ENCODE measurements at places on chromosomes 2 and 18. TPM values are rescaled to one million over a fixed set of nuclear protein-coding genes. Genes with fewer than 3 reads are reported as not detected.

The MALL gene
- polyA plus RNA-seq = 15.2 TPM

The SALL3 gene
- 9.6 TPM for polyA plus RNA-seq

The ARHGEF33 gene
- 3.4 TPM for polyA plus RNA-seq

GRCh38 chr2:43841949-43842865 lies 3.4 kb downstream of the ABCG8 start:
- DNase-seq = no peak

DNA sequence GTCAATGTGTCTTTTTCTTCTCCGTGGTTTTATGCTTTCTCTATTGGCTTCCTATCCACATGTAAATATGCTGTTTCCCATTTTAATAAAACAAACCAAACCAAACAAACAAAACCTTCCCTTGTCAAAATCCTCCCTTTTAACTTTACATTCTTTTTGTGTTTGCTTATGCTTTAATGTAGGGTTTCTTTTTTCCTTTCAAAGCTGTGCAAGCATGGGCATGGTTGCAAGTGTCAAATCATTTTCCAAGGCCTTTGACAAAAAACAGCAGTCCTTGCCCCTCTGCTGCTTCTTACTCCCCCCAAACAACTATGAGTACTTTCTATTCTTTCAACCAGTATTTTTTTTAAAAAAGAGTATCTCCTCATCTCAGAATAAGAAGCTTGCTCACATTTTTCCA lies 66.0 kb upstream of the ACYP2 start:
- DNase-seq = no peak

DNA sequence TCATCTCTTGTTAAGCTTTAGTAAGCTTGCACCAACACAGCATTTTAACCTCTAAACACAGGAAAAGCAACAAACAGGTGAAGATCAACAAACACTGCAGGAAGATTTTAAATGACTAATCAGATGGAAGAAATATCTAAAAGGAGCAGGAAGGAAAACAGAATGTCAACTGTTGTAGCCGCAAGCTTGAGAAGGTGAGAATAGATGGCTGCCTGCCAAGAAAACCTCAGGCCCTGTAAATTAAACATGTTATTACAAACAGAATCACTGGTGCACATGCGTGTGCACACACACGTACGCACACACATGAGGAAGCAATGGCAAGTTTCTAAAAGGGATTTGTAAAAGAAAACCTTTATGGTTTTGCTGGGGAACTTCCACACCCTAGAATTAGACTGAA lies 257.8 kb upstream of the GALNT5 start:
- no peak for DNase-seq

The ASAP2 gene
- polyA plus RNA-seq = 66.1 TPM

DNA sequence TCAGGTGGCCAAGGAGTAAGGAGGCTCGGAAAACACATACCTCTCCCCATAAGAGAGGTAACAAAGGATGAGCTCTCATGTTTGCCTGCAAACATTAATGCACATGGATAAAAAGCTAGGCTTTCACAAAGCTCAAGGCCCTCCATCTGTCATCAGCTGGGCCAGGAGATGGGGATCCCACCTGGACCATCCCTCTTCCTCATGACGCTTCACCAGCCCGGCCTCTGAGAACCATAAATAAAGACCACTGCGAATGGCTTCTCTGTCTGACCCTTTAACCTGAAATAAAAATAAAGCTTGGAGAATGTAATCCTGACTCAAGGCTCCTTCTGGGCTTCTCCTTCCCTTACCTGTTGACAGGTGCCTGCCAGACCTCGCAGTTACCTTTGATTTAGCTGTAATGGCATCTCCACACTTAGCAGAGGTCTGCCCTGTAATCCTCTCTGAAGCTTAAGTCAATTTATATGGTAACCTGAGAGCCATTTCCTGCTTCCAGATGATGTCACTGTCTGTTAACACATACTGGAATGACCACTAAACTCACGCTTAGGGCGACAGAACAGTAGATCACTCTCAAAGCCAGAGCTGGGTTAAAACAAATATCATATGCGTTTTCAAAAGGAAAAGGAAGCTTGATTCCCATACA lies 29.3 kb upstream of the FOXI3 start:
- peak; percentile 36 for DNase-seq

DNA sequence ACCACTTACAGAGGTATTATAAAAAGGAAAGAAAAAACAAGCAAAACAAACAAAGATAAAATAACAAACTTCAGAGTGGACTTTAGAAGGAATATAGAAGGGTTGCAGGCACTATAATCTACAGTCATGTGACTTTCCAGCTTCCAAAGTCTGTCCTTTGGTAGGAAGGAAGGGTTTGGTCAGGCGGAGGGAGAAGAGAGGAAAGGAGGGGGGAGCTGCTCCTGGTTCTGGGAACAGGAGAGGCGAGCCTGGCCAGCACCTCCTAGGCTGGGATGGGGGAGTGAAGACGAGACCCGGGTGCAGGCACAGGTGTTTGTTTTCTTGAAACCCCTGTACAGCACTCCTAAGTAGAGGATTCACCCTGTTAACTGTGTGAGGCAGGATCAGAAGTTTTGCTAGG lies 53.8 kb upstream of the GATA6 start:
- no peak for DNase-seq

The SPP2 gene
- not detected for polyA plus RNA-seq

The DUSP11 gene
- 34.1 TPM for polyA plus RNA-seq

- DNase-seq = no peak
These were observed 41.9 kb downstream of the ZNF521 start for GRCh38 chr18:25310045-25310444.

GRCh38 chr18:74114116-74114515 lies 33.5 kb downstream of the FBXO15 start:
- no peak for DNase-seq

- DNase-seq = no peak
These were observed 23.7 kb downstream of the CRACDL start for GRCh38 chr2:98912221-98912851.

The NYAP2 gene
- 0.17 TPM for polyA plus RNA-seq

The ATOH8 gene
- 10.3 TPM for polyA plus RNA-seq

- DNase-seq = no peak
These were observed 79.2 kb upstream of the COL5A2 start for GRCh38 chr2:189258616-189259365.

GRCh38 chr2:203830304-203831055 lies 37.1 kb upstream of the CTLA4 start:
- no peak for DNase-seq

The FRZB gene
- 10.9 TPM for polyA plus RNA-seq

DNA sequence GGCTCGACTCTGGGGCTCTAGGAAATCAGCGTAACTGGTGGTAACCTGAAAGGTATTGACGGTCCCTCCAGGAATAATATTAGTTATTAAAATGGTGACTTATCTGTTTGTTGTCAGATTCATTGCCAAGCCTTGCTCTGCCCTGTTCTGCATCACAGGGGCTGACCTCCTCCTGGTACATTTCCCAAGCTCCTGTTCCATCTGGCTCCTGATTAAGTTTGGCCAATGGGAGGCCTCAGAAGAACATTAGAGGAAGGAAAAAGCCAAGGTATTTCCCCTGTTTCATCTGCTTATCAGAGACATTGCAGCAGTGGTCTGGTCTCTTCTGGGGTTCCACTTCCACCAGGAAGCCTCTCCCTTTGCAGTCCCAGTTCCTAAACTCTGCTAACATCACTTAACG lies 527.0 kb downstream of the TNS1 start:
- DNase-seq = no peak

DNA sequence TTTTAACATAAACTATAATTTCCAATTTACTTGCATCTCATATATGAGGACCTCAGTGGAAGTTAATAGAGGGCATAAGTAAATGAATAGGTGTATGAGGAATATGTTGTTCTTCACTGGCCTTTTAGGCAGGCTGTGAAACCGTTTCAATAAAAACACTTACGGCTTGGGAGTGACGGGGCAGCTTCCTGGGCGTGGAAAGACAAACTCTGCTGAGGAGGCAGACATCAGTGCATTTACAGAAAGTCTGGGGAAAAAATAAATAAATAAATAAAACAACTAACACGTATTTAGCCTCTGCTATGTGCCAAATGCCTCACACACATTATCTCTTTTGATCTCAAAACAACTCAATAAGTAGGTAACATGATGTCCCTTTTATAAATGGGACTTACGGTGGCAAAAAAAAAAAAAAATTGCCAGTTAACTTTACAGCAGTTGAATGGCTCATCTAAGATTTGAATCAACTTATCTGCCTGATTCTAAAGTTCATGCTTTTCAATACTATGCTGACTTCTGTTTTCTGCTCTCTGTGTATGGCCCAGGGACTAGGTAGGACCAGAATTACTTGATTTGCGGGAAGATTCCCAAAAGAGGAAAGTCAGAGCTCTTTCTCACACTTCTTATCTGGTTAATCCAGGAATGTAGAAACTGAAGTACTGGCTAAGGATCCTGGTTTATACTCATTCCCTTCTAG lies 77.5 kb upstream of the LRATD1 start:
- DNase-seq = no peak

GRCh38 chr2:2683606-2684224 lies 352.6 kb upstream of the MYT1L start:
- DNase-seq = no peak

GRCh38 chr2:12089496-12089895 lies 343.1 kb downstream of the LPIN1 start:
- DNase-seq = no peak

The CD28 gene
- polyA plus RNA-seq = 1.9 TPM

- DNase-seq = no peak
These were observed 49.6 kb downstream of the SPIRE1 start for GRCh38 chr18:12608301-12608700.

GRCh38 chr2:127379712-127380355 lies 7.9 kb downstream of the MAP3K2 start:
- no peak for DNase-seq

GRCh38 chr2:65120990-65121693 lies 8.8 kb downstream of the RAB1A start:
- no peak for DNase-seq

DNA sequence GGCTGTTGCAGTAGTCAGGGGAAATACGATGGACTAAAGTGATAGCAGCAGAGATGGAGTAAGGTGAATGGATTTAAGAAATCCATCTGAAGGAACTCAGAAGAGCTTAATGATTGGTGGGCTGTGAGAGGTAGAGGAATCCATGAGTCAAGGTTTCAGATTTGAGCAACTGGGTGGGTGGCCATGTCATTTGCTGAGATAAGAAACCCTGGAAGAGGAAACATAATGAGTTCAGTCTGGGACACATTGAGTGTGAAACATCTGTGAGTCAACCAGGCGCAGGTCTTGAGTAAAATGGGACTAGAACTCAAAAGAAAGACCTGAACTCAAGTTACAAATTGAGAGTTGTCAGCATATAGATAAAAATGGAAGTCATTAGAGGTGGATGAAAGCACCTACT lies 19.7 kb upstream of the ASNSD1 start:
- DNase-seq = no peak

The PKDCC gene
- 363 TPM for polyA plus RNA-seq

DNA sequence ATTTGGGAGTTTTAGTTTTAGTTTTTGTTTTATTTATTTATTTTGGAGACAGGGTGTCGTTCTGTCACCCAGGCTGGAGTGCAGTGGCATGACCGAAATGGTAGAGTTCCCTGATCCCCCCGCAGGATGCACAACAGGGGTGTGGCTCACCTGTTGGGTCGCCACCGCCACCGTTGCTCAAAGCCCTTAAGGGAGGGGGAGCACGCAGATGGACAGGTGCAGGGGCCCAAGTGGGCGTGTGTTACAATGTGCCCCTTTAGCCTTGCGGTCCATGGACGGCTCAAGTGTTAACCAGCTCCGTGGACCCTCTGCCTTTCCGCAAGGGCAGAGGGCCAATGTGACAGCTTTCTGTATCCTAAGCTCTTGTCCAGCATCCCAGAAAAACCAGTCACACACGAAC lies 61.4 kb upstream of the REL start:
- no peak for DNase-seq

DNA sequence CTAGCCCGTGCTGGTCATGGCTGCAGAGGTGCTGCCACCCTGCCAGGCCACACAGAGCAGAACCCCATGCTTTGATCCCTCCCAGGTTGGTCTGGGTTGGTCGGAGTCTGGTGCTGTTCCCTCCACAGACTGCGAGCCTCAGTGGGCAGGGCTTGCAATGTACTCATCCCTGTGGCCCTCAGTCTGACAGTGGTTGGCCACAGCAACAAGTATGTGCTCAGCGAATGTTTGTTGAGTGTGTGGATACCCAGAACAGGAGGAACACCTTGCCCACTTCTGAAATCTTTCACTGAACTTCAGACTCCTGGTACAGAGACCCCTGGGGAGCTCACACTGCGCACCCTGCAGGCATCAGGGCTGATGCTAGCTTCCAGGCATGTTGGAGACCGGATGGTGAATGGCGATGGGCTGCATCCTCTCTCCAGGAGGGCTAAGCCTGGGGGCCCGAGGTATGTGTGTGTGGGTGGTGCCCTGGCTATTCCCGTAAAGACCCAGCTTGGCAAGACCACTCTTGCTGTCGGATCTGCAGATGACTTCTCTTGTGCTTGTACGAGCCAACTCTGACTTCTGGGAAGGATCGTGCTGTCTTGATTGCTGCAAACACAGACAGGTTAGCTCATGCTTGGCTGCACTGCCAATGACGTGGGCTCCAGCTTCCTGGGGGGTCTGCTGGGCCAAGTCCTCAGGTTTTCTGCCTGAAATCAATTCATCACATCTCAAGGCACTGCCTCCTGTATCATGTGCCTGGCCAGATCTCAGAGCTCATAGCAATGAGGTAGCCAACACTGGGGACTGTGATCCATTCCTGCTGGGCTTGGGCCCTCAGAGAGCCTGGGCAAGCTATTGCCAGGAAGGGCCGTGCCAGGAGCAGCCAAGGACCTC lies 43.7 kb downstream of the RHOB start:
- no peak for DNase-seq

DNA sequence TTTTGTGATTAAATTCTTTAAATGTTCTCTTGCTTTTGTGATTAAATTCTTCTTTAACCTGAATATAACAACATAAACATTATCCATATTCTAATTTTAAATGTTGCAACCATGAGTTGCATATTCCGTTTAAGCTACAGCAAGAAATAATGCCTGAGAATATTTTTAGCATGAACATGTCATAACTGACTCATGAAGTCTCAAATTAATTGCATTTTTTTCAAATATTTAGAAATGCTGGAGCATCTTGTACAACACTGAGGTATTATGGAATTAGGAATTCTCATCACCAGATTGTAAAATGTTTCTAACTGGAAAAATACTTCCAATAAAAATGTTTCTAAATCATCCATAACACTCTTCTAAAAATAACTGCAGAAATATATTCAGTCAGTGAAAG lies 14.7 kb downstream of the ROCK2 start:
- DNase-seq = no peak

GRCh38 chr18:74742573-74743243 lies 145.0 kb downstream of the ZNF407 start:
- peak; percentile 48 for DNase-seq

The FBLN7 gene
- 13.6 TPM for polyA plus RNA-seq

- no peak for DNase-seq
These were observed 229.4 kb upstream of the MMADHC start for GRCh38 chr2:149816756-149817551.

The CAPN14 gene
- 0.13 TPM for polyA plus RNA-seq

GRCh38 chr2:224930990-224931389 lies 111.3 kb downstream of the DOCK10 start:
- no peak for DNase-seq

The L3MBTL4 gene
- 6.4 TPM for polyA plus RNA-seq

- DNase-seq = no peak
These were observed 113.9 kb upstream of the CCDC68 start for GRCh38 chr18:55073116-55073515.

Data from left kidney (tissue), 8 donors.